ENCODE measurements at places on chromosomes 13 and 19. TPM values are rescaled to one million over a fixed set of nuclear protein-coding genes. Genes with fewer than 3 reads are reported as not detected.

DNA sequence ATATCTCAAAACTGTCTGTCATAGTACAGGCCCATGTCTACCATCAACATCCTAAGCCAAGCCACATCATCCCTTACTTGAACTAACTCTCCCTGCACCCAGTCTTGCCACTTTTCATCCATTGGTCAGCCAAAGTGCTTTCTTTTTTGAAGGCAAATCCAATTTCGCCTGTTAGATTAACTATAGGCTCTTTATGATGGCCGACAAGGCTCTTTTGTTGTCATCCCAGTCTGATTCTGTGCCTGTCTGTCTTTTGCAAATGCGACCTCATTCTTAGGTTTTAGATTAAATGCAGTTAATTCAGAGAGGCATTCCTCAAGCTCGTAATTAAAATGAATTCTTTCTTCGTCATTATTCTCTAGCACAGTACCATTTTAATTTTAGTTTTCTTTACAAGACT lies 148.3 kb downstream of the HS6ST3 start:
- no peaks in the 10 kb centered on the region for H3K36me3 ChIP-seq
- no peaks in the 10 kb centered on the region for H3K27me3 ChIP-seq
- DNase-seq: no peak

DNA sequence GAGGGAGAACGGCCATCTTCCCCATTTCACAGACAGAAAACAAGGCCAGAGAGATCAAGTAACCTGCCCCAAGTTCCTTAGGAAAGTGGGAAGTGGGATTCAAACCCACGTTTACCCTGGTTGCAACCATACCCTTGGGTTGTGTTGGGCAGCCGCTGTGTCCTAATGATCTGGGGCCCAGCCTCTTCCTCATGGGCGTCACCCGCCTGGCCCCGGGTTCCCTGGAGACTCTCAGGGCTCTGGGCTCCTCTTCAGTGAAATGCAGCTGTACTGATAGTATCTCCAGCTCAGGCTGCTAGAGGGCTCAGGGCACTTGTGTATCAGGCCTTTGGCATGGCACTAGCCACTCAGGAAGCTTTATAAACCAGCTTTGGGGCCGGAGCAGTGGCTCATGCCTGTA lies 9.8 kb downstream of the TMED1 start:
- H3K27me3 ChIP-seq: no peaks in the 10 kb centered on the region
- peaks cover under 1% of the 10 kb centered on the region for H3K4me1 ChIP-seq
- no peak overlapping the region for H3K27ac ChIP-seq
- H3K36me3 ChIP-seq: peaks cover 96% of the 10 kb centered on the region

Gene SACS
- 9.4 TPM for total RNA-seq

DNA sequence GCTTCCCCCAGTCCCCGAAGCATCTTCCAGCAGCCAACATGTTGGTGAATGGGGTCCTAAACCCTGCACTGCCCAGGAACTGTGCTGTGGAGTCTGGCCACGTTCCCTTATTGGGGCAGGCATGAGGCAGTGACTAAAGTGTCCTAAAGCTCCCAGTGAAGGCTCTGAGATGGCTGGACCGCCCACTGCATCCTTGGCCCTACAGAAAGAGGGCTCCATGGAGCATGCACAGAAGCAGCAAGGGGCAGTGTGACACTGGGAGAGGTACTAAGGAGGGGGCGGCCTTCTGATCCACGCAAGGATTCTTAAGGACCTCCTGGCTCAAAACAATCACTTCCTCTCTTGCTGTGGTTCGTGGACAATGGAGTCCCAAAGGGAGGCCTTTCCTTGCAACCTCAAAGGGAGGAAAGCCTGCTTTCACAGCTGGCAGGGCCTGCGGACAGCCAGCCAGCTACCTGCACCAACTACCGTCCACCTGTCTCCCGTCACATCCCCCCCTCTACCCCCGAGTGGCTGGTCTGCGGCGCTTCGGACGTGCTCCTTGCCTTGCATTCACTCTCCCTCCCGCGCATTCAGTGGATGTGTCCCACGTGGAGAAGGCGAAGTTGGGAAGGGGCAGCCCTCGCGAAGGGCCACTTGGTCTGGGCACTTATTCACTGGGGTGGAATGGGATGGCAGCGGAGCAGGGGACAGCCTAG lies 63.9 kb upstream of the STARD13 start:
- no peaks in the 10 kb centered on the region for H3K27me3 ChIP-seq
- H3K4me3 ChIP-seq: peak overlapping the region; percentile 89
- peak; percentile 28 for DNase-seq

DNA sequence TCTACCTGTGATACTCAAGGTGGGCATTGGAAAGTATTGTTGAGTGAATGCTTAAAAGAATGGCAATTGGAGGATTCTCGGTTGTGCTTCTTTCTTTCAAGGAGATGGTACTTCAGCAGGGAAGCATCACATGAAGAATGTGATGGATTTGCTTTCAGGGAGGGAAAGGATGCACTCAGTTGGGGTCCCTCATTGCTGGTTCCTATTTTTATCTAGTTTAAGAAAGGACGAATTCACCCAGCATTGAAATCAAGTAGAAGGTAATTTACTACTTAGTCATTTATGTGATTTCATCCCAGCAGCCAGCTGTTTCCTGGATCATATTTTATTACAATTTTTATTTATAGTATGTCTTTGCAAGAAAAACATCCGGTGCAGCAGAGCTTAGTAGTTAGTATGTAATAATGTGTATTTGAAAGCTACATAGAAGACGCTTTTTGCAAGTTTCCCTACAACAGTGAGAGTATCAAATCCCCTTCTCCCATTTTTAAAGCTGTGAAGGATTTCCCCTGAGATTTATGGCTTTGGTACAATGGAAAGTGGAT lies 417.9 kb downstream of the GPC5 start:
- H3K27ac ChIP-seq: no peak overlapping the region
- peaks cover 19% of the 10 kb centered on the region for H3K4me1 ChIP-seq
- H3K27me3 ChIP-seq: no peaks in the 10 kb centered on the region
- DNase-seq: no peak
- no peaks in the 10 kb centered on the region for H3K36me3 ChIP-seq
- H3K4me3 ChIP-seq: no peak overlapping the region

- DNase-seq: no peak
- H3K27me3 ChIP-seq: no peaks in the 10 kb centered on the region
- H3K4me3 ChIP-seq: peak overlapping the region; percentile 33
- peaks cover 20% of the 10 kb centered on the region for H3K4me1 ChIP-seq
- peak overlapping the region; percentile 62 for H3K27ac ChIP-seq
These were observed 105.1 kb downstream of the DNAJC15 start for GRCh38 chr13:43128504-43128961.

Gene PODNL1
- total RNA-seq: 1.9 TPM

Gene ZNF442
- 3.4 TPM for total RNA-seq

GRCh38 chr19:51803967-51804366 lies 9.0 kb downstream of the FPR3 start:
- H3K27me3 ChIP-seq: no peaks in the 10 kb centered on the region
- no peak overlapping the region for H3K4me3 ChIP-seq
- DNase-seq: no peak
- H3K4me1 ChIP-seq: peaks cover 66% of the 10 kb centered on the region
- no peaks in the 10 kb centered on the region for H3K36me3 ChIP-seq

- peaks cover 21% of the 10 kb centered on the region for H3K36me3 ChIP-seq
- DNase-seq: no peak
These were observed 3.9 kb downstream of the OCEL1 start for GRCh38 chr19:17229890-17230289.

GRCh38 chr19:17327654-17328516 lies 6.8 kb downstream of the ANO8 start:
- no peak for DNase-seq
- H3K36me3 ChIP-seq: peaks cover 14% of the 10 kb centered on the region
- H3K4me3 ChIP-seq: peak overlapping the region; percentile 27
- H3K27me3 ChIP-seq: no peaks in the 10 kb centered on the region
- peaks cover 12% of the 10 kb centered on the region for H3K4me1 ChIP-seq
- H3K27ac ChIP-seq: no peak overlapping the region

Gene FXYD3
- total RNA-seq: 1.1 TPM

Gene WASF3
- total RNA-seq: 12.6 TPM

Gene ANKLE1
- total RNA-seq: 0.11 TPM

DNA sequence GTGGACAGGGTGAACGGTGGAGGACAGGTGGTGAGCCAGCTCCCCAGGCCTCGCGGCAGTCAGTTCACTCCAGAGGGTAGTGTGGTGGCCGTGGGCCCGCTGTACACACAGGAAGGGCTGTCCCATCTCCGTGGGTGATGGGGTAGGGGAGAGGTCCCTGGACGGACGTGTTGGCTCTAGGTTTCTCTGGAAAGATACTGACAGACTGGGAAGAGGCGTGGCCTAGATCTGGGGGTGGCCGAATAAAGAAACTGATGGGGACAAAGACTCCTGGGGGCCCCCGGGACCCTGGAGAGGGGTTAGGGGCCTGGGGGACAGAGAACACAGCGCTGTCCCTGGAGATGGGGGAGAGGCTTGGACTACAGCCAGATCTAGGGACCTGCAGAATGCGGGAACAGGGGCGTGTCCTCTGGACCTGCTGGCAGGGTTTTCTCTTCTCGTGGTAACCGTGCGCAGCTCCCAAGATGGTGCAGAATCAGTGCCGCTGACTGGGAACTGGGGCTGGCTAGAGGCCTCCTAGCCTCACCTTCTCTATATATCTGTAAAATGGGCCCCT lies 4.0 kb upstream of the PRAM1 start:
- DNase-seq: no peak
- peak overlapping the region; percentile 38 for H3K27ac ChIP-seq

Gene C13orf42
- total RNA-seq: not detected

DNA sequence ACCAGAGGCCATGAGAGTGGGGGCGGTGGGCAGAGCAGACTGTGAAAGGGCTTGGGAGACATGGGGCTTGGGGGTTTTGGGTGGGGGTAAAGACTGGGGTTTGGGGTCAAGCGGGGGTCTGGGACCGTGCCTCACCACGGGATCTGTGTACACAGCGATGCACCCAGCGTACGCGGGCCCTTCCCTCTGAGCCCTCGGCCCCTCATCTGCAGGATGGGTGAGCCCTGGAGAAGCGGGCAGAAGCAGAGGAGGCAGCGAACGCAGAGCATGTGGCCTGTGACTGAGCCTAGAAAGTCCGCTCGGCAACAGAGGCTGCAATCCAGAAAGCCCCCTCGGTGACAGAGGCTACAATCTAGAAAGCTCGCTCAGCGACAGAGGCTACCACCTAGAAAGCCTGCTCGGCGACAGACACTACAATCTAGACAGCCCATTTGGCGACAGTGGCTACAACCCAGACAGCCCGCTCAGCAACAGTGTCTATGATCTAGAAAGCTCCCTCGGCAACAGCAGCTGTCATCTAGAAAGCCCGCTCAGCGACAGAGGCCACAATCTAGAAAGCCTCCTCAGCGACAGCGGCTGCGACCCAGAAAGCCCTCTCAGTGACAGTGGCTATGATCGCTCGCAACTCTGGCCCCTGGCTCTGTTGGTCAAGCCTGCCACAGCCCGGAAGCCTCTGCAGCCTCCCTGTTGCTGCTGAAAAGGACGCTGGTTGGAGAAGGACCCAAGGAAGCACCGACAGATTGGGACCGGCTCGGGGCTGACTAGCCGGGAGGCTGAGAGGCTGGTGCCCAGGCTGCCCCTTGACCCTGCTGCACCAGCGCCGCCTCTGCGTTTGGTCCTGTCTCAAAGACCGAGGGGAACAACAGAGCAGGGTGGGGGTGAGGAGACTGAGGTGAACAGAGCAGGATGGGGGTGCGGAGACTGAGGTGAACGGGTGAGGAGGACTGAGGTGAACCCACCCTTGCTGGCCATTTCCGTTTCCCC lies 68.6 kb downstream of the SPACA7 start:
- peaks cover 5% of the 10 kb centered on the region for H3K4me1 ChIP-seq
- no peak overlapping the region for H3K4me3 ChIP-seq
- no peak for DNase-seq
- H3K36me3 ChIP-seq: no peaks in the 10 kb centered on the region
- H3K27ac ChIP-seq: no peak overlapping the region

Gene U2AF2
- total RNA-seq: 74.0 TPM

Gene PSG1
- not detected for total RNA-seq

Gene ARL11
- 0.52 TPM for total RNA-seq
